ENCODE measurements at places on chromosomes 11 and 22.

DNA sequence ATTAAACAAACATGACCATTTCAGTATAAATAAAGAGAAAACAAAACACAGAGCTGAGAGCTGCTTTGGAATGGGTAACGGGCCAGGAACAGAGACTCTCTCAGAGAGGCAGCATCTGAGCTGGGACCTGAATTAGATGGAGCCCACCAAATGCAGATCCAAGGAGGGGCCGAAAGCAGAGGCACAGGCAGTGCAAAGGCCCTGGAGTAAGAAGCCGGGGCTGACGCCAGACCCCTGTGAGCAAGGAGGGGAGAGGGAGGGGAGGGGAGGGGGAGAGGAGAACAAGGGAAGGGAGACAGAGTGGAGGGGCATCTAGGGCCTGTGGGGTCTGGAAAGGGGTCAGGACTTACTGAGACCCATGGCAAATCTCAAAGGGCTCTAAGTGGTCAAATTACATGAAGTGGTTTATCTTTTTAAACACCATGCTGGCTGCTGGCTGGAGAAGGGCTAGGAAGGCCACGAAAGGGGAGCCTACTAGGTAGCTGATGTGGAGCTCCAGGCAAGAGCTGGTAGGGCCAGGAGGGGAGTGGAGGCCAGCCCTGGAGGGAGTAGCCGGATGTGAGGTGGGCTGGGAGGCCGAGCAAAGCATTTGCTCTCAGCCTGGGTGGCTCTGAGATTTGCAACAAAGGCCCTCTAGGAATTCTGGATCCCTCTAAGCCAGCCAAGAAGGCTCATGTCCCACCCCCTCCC, 3.2 kb downstream of the OSBPL5 start:
- DNase-seq = no peak

GRCh38 chr11:130582981-130583380, 134.5 kb downstream of the ADAMTS15 start:
- DNase-seq = no peak

DNA sequence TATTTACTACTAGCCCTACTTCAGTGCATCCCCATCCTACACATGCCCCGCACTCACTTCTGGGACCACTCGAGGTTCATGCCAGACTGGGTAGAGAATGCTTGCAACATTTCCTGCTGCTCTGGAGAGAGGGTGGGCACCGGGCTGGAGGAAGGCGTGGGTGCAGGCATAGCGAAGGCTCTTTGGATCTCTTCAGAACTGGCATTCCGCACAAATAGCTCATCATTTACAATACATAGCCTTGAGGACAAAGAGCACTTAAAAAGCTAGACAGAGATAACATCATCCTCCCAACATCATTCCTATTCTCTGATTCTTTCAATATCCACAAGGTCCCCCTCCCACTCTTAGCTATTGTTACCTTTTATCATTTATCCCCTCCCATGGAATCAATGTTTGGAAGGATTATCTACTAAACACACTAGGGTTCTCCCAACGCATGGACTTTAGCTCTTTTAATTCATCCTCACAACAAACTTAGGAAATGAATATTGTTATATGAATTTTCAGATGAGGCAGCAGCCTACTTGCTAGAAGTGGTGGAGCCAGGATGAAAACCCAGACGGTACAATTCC, 2.5 kb upstream of the TMEM223 start:
- DNase-seq = no peak

DNA sequence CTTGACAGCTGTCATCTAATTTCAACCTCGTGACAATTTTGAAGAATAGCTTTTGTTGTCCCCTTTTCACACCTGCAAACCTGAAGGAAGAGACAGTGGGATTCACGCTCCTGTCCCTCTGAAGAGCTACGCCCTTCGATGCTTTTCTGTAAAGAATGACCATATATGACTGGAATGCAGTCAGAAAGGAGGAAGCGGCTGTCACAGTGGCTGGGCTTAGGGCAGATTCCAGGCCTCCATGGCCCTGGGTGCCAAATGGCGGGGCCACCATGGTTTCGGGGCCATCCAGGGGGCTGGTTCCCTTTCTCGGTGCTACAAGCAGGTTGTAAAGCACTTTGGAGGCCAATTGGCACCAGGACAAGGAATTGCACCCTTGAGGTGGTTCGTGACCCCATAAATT, 22.2 kb upstream of the FGF19 start:
- no peak for DNase-seq

DNA sequence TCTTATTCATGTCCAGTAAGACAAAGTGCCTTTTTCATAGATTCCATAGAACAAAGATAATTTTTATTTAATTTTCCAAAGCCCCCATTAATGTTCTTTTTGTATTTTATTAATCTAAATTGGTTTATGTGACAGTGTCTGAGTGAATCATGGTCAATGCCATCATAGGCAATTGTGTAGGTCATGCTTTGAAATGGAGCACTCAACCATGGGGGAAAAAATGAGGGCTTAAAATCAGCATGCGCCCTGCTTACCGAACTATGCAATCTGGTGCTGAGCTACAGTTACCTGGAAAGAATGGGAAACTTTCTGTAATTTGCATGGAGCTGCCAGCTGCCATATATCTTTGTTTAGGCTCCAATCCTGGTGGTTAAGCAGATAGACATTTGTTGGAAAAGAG, 28.4 kb upstream of the RAB38 start:
- DNase-seq = no peak

DNA sequence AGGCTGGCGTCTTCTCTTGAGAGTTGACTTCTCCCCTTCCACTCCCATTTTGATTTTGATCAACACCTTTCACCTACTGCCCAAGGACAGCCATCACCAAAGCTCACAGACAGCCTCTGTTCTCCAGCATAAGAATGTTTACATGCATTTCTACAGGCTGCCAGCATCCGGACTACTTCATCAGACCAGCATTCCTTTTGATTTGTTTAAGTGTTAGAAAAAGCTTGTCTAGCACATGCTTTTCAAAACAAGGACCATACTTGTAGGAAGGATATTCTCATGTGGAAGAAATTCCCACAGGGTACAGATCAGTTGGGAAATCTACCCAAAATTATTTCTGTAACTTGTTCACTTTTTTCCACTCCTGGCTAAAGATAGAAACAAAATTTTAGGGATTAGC, 6.2 kb upstream of the KCNA4 start:
- DNase-seq = no peak

DNA sequence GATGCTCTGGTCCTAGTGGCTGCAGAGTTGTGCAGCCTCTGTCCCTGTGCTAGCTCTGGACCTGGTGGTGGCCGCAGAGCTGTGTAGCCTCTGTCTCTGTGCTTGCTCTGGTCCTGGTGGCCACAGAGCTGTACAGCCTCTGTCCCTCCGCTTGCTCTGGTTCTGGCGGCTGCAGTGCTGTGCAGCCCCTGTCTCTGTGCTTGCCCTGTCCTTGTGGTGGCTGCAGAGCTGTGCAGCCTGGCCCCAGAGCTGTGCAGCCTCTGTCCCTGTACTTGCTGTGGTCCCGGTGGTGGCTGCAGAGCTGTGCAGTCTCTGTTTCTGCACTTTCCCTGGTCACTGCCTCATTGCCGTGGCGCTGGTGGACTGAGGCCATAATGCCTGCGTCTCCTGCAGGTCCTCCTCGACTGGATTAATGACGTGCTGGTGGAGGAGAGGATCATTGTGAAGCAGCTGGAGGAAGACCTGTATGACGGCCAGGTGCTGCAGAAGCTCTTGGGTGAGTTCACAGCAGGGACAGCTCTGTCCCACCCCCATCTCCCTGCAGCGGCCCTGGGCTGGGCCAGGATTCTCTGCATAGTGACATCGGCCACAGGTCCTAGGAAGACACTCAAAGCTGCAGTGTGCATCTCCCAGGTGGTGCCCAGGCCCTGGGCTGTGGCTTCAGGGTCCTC, 61.9 kb upstream of the PARVG start:
- no peak for DNase-seq

DNA sequence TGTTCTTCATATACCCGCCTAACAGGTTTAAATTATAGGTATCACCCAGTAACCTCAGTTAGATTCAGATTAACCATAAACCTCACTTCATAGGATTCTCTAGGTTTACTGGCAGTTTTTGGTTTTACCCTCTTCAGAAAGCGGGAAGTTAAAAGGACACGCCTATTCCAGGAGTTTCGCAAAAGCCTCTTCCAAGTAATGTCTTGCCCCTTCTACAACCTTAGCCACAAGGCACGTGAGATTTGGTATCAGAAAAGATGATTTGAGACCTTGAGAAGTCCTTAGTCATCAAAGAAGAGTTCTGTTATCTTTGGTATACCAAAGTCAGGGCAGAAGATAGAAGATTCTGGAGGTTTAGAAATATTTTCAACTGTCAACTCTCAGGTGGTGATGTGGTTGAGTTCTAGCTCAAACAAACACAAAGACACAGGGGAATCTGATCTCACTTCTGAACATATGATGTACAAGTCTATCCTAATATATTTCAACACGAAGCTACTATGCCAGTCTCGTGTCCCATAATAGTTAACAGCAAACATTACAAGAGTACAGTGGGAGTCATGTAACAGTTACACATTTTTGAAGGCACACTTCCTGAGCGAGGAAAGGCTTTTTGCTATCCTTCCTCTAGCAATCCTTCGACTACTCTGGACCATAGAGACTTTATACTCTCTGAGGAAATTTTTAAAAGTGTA, 103.5 kb downstream of the USP35 start:
- DNase-seq = no peak

DNA sequence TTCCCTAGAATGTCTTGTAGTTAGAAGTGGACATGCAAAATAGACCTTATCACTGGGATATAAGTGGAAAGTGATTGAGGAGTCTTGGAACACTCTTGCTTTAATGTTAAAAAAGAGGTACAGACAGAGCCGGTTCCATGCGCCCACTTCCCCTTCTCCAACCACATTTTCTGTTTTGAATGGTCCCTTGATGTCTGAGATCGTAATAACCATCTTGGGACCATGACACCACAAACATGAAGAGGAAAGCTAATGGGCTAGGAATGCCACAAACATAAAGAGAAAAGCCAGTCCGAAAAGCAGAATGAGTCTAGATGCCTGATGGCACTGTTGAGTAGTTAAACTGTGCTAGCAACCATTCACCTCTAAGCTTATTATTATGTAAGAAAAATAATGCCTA, 54.8 kb upstream of the SPON1 start:
- DNase-seq = no peak

- no peak for DNase-seq
Observed at GRCh38 chr11:112504056-112504455, 243.4 kb upstream of the PLET1 start.

- DNase-seq = no peak
Observed at GRCh38 chr11:88405853-88406252, 68.3 kb upstream of the CTSC start.

DNA sequence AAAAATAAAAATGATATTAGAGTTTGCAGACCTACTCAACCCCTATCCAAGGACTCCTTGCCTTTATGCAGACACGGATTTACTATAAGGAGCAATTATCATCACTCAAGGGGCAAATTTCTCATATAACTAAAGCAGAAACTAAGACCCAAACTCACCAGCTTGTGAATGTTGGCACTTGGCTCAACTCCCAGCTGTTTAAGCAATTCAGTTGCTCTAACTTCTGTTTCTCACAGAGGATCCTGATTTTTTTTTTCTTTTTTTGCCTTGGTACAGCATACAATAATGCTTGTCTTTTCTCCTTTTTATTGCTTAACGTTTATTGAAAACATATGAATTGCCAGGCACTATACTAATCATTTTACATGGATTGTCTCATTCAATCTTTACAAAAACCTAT, 9.6 kb upstream of the CBLIF start:
- DNase-seq = no peak

- DNase-seq = no peak
Observed at GRCh38 chr11:117219995-117220394, 11.9 kb downstream of the PCSK7 start.

DNA sequence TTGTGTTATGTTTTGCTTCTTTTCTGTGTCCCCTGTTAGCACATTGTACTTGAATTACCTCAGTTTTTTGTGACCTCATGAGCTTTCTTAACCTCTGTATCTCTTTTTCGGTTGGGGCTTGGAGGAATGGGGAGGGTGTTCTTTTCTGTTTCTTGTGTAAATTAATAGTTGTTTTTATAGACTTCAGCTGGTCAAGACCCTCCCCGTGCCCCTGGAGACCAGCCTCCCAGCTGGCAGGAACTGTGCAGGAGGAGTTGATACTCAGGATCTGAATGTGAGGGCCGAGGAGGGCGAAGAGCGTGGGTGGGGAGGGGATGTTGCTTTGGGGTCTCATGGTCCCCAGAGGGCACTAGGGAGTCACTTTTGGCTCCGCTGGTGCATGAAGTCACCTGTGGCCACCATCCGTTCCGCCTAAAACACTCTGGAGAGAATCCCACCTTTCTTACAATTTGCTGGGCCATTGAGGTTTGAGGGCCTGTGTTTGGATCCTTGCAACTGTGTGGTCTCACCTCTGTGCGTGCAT, 44.3 kb upstream of the NNMT start:
- no peak for DNase-seq

DNA sequence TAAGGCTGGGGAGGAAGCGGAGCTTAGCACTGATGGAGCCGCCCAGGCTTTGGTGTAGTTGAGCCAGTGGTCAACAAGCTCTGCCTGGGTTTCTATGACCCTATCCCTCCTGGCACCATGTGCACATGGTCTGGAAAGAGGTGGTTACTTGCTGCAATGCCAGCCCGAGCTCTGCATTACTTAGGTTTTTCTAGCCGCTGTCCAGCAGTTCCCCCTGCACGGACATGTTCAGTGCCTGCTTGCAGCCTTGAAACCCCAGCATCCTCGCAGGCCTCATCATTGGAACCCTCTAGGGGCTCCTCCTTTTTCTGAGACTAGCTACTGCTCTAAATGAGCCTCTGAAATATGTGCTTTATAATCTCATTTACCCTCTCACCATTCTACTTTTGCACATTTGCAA, 16.6 kb downstream of the CNTF start:
- no peak for DNase-seq
